ENCODE measurements at places on chromosomes 11 and 22. TPM values are rescaled to one million over a fixed set of nuclear protein-coding genes. Genes with fewer than 3 reads are reported as not detected.

The HEPHL1 gene
- not detected for total RNA-seq

The ST14 gene
- not detected for total RNA-seq

The FOLH1 gene
- total RNA-seq = not detected

The DBX1 gene
- total RNA-seq = not detected

The IGHMBP2 gene
- 24.9 TPM for total RNA-seq

The CCDC87 gene
- total RNA-seq = 0.27 TPM

The OPCML gene
- total RNA-seq = not detected

The OR10A2 gene
- not detected for total RNA-seq

DNA sequence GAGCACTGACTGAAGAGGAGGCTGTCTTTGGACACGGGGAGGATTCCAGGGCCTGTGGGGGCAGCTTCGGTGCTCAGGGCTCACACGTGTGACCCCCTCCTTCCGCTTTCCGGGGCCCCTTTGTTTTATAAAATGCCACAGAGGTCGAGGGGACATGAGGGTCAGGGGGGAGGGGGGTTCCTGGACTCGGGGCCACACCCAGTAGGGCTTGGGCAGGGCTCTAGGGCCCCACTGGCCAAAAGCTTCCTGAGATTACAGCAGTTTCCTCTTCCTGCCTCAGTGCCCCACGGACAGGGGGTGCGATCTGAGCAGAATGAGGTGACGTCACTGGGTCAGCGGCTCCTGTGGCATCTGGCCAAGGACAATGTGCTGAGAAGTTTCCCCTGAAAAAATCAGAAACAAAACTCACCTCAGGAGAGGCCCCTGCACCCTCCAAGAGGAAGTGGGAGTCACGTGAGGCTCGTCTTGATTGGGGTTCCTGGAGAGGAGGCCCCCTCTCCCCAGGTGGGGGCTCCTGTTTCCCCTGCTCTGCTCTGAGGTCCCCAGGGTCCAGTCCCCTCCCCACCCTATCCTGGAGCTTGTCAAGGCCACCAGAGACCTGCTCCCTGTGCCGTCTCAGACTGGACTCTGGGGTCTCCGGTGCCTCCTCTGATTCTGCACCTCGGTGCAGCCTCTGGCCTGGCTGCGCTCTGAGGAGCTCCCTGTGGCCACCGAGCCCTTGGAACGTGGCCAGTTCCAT is 6.4 kb upstream of the IFITM3 start:
- peak; percentile 94 for DNase-seq

GRCh38 chr11:130449996-130450769 is 1.7 kb downstream of the ADAMTS15 start:
- no peak for DNase-seq

GRCh38 chr11:91986218-91986617 is 238.4 kb upstream of the FAT3 start:
- no peak for DNase-seq

DNA sequence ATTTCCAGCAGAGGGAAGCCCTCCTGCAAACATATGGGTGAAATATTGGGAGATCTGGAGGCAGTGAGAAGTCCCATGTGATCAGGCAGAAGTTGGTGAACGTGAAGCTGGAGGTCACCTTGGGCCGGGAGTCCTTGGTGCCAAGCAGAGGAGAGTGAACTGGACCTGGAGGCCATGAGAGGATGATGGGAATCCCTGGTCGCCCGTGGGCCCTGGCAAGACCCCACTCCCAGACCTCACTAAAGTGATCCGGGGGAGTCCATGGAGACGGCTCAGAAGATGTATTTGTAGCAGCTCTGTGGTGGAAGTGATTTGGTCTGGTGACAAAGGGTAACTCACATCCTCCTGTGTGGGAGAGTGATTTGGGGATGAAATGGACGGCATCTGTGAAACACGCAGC is 71.0 kb downstream of the ARHGAP8 start:
- no peak for DNase-seq

DNA sequence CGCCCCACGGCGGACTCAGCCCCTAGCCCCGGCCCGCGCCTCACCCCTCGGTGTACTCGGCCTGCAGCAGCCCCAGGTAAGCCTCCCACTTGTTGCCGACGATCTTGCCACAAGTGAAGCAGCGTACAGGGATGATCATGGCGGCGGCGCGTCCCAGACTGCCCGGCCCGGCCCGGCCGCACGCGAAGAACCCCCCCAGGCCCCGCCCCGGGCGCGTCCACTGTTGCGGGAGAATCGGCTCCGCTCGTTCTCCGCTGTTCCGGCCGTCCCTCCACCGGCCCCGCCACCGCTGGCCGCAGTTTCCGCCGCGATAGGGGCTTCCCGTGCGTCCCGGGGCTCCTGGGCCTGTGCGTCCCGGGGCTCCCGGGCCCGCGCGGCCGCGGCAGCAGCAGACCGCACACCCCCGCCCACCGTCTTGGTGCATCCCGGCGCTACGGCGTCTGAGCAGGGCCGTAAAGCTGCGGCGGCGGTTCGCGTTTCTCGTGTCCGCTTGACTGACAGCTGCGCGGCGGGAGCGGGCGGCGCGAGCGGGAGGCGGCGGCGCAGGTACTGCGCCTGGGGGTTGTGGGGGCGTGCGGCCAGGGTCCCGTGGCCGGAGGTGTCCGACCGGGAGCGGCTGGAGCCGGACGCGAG is at the start of the genes POLR2L and TSPAN4:
POLR2L (minus strand) TSS at position 160 of the 633 bp plus-strand sequence; CDS start at position 139, 21 bp downstream.
TSPAN4 (plus strand) TSS at position 483 of the 633 bp plus-strand sequence. CDS start 7,453 bp downstream, outside the sequence.
- peak; percentile 92 for DNase-seq

GRCh38 chr11:68383976-68384501 is 71.6 kb downstream of the LRP5 start:
- DNase-seq = peak; percentile 79

DNA sequence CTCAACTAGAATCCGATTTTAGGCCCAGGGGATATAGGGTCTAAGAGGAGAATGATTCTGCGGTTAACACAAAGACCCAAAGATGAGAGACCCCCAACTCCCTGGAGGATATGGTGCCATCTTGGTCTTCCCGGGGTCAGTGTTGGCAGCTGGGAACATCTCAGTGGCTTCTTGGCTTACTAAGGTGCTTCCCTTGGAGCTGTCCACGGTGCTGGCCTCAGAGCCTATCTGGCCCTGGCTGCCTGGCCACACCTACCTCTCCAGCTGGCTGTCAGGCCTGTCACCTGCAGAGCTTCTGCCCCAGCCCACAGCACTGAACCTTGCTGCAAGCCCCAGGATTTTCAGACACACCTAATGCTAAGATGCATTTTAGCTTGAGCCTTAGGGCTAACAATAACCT is 70.7 kb upstream of the THY1 start:
- peak; percentile 39 for DNase-seq

- no peak for DNase-seq
These were observed 192.5 kb upstream of the MTMR2 start for GRCh38 chr11:96116376-96116775.

- DNase-seq = no peak
These were observed 48.7 kb downstream of the SHANK2 start for GRCh38 chr11:71203681-71204080.

DNA sequence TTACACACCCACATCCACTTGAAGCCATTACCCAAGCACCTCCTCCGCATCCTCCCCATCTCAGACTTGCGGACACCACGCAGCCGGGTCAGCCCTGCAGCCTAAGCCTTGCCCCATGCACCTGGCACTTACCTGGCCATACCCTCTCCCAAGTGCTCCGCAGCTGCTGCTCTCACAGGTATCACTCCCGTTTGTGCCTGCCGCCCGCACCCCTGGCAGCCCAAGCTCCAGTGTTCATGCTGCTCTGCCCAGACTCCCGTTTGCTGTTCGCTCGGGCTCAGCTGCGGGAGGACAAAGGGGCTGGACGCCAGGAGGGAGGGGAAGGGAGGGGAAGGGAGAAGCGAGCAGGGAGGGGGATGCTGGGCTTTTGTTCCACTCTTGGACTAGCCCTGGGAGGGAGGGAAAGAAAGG is at the start of gene KLHL35:
KLHL35 (minus strand) TSS at position 293 of the 411 bp plus-strand sequence. CDS start 2,574 bp downstream, outside the sequence.
- no peak for DNase-seq

- no peak for DNase-seq
These were observed 936.5 kb downstream of the TBC1D22A start for GRCh38 chr22:47698906-47699305.

DNA sequence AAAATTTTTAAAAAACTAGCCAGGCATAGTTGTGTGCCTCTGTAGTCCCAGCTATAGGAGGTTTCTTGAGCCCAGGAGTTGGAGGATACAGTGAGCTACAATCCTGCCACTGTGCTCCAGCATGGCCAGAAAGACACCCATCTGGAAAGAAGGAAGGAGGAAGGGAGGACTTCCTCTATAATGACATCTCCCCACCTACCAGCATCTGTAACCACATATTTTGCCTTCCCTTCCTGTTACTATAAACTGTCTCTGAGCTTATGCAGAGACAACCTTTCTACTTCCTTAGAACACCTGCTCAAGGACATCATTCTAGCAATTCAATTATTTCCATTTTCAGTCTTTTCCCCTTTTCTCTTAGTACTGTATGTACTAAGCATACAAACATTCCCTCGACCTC is 2.2 kb upstream of the NUP160 start:
- DNase-seq = no peak

GRCh38 chr11:117160826-117161225 is 16.7 kb downstream of the PAFAH1B2 start:
- no peak for DNase-seq

DNA sequence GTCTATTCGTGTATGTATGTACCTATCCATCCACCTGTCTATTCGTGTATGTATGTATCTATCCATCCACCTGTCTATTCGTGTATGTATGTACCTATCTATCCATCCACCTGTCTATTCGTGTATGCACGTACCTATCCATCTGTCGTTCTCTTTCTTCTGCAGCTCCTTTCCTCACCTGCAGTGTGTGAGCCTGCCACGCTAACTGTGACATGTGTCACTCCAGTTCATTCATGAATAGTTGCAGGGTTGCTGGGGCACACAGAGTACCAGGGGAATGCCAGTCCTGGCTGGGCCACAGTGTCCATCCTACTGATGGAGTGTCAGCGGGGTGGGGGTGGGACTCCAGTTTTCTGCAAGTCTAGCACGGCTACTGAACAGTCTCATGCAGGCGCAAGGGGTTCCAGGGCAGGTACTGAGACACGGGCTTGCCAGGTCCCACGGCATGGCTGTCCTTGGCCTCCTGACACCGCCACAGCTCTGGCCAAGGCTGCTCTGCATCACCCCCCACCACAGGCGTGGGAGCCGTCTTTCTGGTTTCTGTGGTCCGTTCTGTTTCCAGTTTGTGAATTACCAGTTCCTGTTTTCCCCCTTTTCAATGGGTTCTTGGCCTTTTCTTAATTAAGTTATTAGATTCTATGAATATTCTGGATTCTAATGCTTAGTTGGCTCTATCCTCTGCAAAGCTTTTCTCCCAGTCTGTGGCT is 88.8 kb upstream of the CLDN5 start:
- no peak for DNase-seq

- DNase-seq = no peak
These were observed 201.5 kb upstream of the MTMR2 start for GRCh38 chr11:96125400-96125799.

DNA sequence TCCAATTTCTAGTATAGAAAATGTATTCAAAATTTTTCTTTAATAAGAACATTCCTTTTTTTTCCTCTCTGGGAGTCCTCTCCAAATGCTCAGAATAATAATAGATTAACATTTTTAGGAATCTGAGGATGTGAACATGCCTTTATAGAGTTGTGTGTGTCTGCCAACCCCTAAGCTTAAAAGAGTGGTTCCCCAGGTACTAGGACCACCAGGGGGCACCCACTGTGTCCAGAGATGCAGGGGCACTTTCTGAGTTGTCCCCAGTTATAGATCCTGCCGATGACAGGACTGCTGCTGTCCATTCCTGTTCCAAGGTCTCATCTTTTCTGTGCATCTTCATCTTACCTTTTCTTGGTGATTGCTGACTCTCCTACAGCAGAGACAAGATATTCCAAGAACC is 27.0 kb upstream of the MICAL2 start:
- DNase-seq = peak; percentile 54

GRCh38 chr22:26362471-26362870 is 66.6 kb upstream of the ASPHD2 start:
- DNase-seq = no peak

- DNase-seq = no peak
These were observed 473.3 kb downstream of the CNTN5 start for GRCh38 chr11:99494065-99494464.

GRCh38 chr22:22616636-22617035 is 27.8 kb upstream of the GGTLC2 start:
- DNase-seq = peak; percentile 41

DNA sequence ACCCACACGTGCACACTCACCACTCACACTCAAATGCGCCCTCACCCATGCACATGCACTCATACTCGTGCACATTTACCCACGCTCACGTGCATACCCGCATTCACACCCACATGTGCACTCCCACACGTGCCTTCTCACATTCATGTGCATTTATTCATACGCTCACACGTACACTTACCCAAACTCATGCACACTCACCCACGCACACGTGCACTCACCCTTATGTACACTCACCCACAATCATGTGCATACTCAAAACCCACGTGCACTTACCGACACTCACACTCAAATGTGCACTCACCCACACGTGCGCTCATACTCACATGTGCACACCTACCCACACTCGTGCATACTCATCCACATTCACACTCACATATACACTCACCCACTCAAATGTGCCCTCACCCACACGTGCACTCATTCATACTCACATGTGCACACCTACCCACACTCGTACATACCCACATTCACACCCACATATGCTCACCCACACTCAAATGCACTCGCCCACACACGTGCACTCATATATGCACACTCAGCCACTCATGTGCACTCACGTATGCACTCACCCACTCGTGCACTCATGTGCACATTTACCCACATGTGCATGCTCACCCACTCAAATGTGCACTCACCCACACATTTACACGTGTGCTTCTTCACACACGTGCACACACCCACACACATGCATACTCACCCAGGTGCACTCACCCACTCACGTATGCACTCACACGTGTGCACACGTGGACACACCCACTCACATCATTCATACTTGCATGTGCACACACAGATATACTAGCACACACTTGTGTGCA is 84.4 kb downstream of the TRMU start:
- no peak for DNase-seq

GRCh38 chr11:10846660-10847059 is 11.2 kb downstream of the ZBED5 start:
- DNase-seq = no peak

DNA sequence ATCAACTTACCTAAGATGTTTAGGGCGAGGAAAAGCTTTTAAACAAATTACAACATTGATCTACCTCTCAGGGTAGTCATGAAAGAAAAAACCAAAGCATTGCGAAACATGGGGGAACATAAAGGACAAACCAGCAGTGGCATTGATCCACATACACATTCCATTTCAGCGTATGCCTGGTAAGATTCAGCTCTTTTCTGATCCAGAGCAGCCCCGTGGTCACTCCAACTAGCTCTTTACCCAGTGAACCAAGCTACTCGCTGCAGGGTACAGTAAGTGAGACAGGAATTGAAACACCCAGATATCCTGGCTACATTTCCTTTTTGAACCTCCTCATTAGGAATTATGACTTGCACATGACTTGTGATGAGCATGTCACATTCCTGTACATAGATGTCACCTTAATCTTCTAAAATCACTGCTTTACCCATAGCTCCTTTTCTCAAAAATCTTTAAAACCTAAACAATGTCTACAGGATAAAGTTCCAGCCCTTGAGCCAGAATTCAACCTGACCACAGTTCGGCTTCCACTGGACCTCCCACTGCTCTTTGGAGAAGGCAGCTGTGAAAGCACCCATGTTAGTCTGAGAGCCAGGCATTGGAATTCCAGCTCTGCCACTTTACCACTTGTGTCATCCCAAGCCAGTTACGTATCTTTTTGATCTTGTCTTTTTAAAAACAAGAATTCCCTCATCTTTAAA is 42.9 kb upstream of the AKIP1 start:
- no peak for DNase-seq

GRCh38 chr11:79156031-79156430 is 284.8 kb downstream of the TENM4 start:
- no peak for DNase-seq

All from activated CD8-positive, alpha-beta T cell treated with anti-CD3 and anti-CD28 coated beads for 36 hours (primary cell).